ENCODE measurements at places on chromosomes 7 and 10.

DNA sequence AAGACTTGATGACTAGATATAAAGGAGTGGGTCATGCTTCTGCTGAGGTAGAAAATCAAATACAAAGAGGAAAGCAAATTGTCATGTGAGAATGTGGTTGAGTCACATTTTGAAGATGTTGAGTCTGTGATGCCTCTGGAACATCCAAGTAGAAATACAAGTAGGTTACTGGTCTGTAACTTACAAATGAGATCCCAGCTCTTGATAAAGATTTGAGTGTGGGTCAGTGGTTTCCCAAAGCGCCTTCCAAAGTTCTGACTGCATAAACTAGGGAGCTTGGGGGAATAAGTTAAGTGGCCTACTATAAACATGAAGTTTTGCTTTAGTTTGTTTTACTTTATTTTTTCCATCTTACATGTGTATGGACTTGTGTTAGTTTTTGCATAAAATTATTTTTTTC is 144.3 kb upstream of the ETV1 start:
- no peak for DNase-seq

- no peak for DNase-seq
Measured at GRCh38 chr7:6422926-6423632, 24.7 kb downstream of the DAGLB start.

DNA sequence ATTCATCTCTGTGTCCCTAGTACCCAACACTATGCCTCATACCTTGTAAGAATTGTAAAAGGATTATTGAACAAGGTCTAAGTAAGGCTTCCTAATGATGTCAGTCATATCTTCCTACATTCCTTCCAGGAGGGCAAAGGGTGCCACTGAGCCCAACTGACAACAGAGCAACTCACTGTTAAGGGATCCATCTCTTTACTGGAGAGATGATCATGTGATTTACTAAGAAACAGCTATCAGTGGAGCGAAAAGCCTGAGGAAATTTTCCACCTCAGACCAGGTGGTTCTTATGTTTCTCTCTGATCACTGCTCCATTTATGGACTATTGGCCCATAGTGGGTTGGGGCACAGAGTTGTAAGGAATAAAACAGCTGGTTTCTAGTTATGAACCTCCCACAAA is 38.9 kb upstream of the CNNM1 start:
- no peak for DNase-seq

GRCh38 chr7:119665796-119666195 is 607.2 kb upstream of the KCND2 start:
- DNase-seq, result peak; percentile 8

DNA sequence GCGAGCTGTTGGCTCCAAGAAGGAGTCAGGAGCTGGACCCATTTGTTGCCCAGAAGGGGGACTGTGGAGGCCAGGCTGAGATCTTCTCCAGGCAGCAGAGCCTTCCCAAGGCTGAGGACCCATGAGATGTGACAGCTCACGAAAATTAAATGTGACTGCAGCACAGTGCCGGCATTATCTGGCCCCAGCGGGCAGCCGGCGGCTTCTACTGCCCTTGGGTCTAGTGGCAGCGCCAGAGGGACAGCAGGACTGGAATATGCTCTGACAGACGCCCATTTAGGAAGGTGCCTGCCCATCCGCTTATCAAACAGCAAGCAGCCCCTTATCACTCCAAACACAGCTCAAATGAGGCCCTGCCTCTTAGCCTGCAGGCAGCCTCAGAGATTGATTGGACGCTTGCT is 122.9 kb upstream of the LYZL2 start:
- DNase-seq, result no peak

DNA sequence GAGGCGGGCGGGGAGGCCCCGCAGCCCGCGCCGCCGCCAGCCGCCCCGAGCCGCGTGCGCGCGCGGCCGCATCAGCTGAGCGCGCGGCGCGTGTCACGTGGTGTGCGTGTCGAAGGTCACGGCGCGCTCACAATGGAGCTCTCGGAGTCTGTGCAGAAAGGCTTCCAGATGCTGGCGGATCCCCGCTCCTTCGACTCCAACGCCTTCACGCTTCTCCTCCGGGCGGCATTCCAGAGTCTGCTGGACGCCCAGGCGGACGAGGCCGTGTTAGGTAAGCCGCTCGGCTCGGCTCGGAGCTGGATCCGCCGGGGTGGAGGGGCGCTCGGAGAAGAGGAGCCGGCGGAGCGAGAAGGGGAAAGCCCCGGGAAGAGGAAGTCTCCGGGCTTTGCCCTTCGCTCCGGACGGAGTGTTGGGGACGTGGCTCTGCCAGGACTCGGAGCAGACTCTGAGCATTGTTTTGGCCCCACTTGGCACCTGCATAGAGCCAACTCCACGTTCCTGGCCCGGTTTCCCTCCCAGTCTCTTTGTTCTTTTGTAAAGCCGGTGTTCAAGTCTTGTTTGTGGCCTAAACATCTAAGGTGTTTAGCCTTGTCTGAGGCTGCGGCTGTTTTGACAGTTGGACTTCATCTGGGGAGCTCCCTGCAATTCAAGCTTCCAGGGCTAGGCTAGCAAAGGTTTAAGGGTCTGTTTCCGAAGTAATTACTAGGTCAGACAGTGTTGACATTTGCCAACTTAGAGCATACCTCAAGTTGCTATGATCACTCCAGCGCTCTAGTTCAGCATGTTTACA is at the start of gene COMMD3:
COMMD3 (plus strand) TSS at position 103 of the 790 bp plus-strand sequence; CDS start at position 133, 30 bp downstream.
- peak; percentile 90 for DNase-seq

GRCh38 chr10:128867210-128867609 is 599.8 kb upstream of the MGMT start:
- DNase-seq, result no peak

DNA sequence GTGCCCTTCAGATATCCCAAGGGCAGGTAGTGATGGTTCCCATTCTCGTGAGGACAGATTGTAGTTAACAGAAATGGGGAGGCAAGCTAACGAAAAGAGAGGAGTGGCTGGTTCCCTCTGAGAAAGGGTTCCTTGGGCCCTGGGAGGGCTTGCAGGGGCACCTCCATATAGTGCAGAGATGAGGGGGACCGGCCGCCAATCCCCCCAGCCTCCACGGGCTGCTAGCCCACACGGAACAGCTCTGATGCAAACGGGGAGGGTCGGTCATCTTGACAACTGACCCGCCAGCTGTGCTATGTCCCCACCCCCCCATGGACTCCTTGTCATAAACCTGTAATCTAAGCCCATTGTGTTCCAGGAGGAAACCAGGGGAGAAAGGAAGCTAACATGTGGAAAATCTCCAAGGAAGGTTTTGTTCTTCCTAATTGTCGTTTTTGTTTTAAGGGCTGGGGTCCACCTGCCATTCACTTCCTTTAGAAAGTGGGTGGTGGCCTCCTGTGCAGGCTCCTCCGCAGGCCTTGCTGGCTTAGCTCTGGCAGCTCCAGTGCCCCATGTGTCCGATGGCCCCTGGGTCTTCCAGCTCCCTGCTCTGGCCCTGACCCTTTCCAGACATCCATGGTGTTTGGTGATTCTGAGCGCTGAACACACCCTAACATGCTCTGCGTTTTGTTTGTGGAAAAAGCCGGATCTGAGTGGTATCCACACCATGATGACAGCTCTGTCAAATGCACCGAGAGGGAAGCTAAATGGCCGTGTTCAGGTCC is 15.9 kb downstream of the ADCY1 start:
- DNase-seq, result no peak

DNA sequence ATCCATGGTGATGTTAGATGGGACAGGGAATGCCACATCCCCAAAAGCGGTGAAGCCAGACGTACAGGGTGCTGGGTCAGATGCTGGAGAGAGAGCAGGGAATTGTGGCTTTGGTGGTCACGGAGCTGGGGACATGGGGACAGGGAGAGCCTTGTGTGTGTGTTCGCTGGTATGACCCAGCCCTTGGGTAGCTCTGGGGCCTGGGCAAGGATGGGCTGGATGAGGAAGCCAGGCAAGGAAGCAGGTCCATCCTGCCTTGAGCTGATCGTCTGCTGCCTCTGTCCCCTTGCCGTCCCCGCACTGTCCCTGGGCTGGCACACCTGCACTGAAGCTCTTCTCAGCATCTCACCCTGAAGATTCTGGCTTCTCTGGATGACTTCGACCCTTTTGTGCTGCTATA is 15.4 kb upstream of the CLDN4 start:
- no peak for DNase-seq

DNA sequence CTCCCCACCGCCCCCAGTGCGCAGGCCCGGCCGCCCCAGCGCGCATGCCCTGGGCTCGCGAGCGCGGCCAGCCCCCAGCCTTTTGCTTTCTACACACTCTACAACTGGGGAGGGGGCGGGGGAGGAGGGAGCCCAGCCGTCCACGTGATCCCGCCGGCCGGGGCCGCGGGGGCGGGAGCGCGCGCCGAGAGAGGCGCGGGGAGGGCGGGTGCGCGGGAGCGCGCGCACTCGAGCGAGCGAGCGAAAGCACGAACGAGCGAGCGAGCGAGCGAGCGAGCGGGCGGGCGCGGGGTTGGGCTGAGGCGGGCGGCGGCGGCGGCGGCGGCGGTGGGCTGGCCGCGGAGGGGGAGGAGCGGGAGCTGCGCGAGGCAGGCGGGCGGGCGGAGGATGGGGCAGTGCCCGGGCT is at the start of gene AUTS2:
AUTS2 (plus strand) TSS at position 395 of the 406 bp plus-strand sequence. CDS start 1,179 bp downstream, outside the sequence.
- DNase-seq, result peak; percentile 86
